ENCODE measurements at places on chromosomes 12 and 14.

- peak; percentile 85 for DNase-seq
Measured at GRCh38 chr12:121811434-121812319, 7.9 kb downstream of the SETD1B start.

GRCh38 chr12:59593761-59594160, 2.1 kb upstream of the SLC16A7 start:
- DNase-seq = no peak

DNA sequence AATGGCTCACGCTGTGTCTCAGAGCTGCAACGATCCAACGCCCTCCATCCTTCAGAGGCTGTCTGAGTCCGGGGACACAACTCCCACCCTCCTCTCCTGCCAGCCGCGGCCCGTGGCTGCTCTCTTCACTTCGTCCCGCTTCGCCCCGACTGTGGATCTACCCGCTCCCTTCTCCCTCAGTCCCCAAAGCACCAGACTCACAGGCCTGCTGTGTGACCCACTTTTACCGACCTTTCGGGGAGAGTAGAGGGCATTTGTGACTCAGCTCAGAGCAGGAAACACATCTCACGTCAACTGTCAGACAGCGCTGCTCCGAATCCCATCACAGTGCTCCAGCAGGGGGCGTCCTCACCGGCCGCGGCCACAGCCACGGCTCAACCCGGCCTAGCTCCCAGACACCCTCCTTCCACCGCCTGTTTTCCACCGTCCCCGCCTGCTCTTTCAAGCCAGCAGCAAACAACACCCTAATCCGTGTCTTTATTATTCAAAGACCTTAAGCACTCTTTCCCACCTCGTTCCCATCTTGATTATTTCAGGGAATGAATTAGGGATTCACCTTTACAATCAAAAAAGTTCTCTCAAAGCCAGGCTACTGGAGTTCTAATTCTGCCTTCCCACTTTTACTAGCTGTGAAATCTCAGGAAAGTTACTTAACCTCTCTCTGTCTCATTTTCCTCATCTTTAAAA, 5.0 kb upstream of the AQP2 start:
- peak; percentile 75 for DNase-seq

DNA sequence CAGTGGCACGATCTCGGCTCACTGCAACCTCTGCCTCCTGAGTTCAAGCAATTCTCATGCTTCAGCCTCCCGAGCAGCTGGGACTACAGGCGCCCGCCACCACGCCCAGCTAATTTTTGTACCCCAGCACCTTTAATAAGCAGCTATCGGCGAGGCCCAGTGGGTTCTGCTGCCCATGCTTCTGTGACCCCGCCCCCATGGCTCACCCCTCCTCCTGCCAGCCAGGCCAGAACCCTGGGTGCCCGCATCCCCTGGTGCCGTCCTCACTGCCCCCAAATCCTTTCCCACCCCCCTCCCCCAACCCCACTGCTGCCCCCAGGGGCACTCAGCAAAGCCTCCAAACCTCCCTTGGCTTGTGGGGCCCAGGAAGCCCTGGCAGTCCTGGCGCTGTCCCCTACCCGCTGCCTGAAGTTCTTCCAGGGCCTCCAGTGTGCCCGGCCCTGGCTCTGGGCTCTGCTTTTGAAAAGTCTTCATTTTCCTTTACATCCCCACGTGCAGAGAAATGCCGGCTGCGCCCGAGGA, 14.5 kb downstream of the BAG5 start:
- peak; percentile 26 for DNase-seq

- no peak for DNase-seq
Measured at GRCh38 chr12:3987571-3987970, 114.4 kb upstream of the PARP11 start.

DNA sequence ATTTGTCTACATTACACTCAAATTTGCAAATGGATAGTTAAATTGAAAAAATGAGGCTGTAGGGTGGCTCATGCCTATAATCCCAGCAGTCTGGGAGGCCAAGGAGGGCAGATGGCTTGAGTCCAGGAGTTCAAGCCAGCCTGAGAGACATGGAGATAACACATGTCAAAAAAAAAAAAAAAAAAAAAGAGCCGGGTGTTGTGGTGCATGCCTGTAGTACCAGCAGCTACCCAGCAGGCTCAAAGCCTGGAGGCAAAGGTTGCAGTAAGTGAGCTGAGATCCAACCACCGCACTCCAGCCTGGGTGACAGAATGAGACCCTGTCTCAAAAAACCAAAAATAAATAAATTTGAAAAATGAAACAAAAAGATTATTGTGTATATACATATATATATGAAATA, 119.9 kb upstream of the MGAT4C start:
- DNase-seq = no peak

DNA sequence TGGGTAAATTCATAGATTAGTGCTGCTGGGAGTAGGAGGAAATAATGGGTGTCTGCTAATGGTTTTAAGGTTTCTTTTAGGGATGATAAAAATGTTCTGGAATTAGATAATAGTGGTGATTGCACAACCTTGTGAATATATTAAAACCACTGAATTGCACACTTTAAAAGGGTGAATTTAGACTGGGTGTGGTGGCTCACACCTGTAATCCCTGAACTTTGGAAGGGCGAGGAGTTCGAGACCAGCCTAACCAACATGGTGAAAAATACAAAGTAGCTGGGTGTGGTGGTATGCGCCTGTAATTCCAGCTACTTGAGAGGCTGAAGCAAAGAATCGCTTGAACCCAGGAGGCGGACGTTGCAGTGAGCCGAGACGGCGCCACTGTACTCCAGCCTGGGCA, 1.3 kb downstream of the RAD52 start:
- no peak for DNase-seq

DNA sequence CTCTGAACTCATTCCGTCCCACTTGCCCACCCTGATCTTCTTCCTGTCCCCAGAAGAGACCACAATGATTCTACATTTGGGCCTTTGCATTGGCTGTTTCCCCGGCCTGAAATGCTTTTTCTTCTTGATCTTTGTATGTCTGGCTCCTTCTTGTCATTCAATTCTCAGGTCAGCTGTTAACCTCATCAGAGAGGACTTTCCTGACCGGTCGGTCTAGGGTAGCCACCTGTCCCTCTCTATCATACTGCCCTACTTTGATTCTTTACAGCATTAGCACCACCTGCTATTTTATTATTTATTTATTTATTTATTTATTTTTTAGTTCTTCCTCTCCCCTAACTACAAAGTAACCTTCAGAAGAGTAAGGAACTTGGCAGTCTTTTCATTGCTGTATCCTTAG, 84.3 kb downstream of the DYRK2 start:
- no peak for DNase-seq

GRCh38 chr14:65718629-65719028, 306.1 kb downstream of the FUT8 start:
- DNase-seq = no peak

GRCh38 chr12:89571491-89572195, 45.8 kb upstream of the POC1B start:
- no peak for DNase-seq

DNA sequence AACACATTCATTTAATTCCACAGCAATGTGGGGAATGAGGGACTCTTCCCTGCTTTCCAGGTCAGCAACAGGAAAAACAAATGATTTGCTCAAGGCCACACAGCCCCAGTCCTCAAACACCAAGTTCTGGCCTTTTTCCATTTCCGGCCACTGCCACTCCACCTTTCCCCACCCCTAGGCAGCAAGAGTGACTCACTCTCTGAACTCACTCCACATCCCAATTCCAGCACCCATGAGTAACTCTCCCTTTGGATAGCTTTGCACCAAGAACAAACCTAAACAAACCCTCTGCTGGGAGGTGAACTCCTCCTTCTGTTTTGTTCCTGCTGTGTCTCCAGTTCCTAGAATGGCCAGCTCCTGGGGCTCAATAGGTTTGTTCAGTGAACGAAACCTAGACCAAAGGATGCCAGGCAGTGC, 30.4 kb upstream of the PLEKHG6 start:
- DNase-seq = peak; percentile 72

GRCh38 chr14:61832783-61833182, 70.6 kb downstream of the SNAPC1 start:
- DNase-seq = no peak

- no peak for DNase-seq
Measured at GRCh38 chr14:93707475-93707874, 80.8 kb downstream of the PRIMA1 start.

DNA sequence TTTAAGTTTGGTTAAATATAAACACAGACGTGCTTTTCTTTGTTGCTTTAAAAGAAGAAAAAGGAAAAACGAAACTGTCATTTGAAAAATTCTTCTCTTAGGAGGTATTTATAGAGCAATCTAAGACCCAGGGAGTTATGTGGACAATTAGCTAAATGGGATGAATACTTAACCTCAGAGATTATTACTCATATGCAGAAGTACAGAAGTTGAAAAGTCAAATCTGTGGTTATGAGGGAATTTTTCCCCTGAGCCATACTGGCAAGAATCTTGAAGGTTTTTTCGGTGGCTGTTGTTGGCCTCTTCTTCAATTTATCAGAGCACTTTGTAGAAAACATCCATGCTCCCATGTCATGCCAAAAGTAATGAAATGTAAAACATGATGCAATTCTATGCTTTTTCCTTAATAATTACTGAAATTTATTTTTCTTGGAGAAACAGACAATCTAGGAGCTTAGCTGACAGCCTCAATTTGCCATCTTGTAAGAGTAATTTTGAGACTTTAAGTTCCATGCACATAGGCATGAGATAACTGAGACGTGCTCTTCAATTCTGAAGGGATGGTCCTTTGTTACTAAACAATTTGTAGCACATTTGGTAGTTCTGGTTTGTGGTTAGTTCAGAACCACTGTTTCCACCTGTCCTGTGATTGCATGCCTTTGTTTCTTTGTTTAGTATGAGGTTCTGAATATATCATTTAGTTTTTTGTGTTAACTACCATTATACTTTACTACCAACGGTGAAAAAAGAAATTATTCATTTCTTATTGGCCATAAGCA, 126.6 kb downstream of the BCAT1 start:
- DNase-seq = no peak

GRCh38 chr14:62443796-62444195, 601.5 kb downstream of the KCNH5 start:
- no peak for DNase-seq

DNA sequence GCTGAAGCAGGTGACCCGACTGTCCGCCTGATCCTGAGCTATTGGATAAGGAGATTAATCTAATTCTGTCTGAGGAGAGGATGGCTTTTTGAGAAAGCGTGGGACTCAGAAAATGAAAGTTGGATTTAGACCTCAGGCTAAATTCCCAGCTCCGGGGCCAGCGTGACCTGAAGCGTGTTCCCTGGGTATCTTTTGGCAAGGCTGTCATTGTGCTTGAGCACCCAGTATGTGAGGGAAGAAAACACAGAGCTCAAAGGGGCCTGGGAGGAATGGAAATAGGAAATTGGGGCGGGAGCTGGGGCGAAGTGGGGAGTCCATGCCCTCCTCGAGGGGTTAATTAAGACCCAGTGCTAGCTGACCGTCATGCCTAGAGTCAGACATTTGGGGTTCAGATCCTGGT, 17.5 kb upstream of the CCDC63 start:
- no peak for DNase-seq

- no peak for DNase-seq
Measured at GRCh38 chr12:46089414-46090162, 99.2 kb upstream of the SCAF11 start.

- no peak for DNase-seq
Measured at GRCh38 chr12:80188576-80188975, 89.2 kb downstream of the OTOGL start.

GRCh38 chr14:93081876-93082570, 33.7 kb downstream of the ITPK1 start:
- DNase-seq = no peak

DNA sequence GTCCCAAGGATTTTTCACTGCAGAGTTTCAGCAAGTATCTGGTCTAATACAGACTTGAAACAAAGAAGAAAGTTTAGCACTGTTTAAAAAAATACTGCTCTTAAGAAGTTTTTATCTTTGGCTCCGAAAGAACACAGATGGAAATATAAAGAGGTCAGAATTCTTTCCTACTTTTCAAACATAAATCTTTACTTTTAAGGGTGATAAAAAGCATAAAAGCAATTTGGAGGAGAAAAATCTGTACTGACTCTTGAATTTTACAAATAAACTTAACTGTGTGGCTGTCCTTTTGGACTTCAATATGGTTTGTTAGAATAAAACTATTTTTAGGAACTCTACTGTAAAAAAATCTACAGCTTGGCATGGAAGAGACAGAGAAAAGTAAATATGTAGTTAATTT, 27.6 kb upstream of the ISM2 start:
- DNase-seq = no peak

- DNase-seq = no peak
Measured at GRCh38 chr12:75998292-75999063, 33.1 kb downstream of the PHLDA1 start.

- no peak for DNase-seq
Measured at GRCh38 chr12:72753571-72753970, 481.4 kb downstream of the TRHDE start.

DNA sequence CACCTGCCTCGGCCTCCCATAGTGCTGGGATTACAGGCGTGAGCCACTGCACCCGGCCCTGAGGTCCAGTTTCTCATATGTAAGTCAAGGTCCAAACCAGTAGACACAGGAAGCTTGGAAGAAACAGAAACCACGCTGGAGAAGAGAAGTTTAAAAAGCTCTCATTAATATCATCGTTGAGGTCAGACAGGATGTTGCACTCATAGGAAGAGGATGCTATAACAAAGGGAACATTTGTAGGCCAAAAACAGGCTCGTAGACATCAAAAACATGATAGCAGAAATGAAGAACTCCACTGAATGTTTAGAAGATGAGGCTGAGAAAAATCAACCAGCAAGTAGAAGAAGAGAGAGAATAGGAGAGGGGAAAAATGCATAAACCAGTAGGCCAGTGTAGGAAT, 46.8 kb downstream of the ACACB start:
- DNase-seq = no peak

DNA sequence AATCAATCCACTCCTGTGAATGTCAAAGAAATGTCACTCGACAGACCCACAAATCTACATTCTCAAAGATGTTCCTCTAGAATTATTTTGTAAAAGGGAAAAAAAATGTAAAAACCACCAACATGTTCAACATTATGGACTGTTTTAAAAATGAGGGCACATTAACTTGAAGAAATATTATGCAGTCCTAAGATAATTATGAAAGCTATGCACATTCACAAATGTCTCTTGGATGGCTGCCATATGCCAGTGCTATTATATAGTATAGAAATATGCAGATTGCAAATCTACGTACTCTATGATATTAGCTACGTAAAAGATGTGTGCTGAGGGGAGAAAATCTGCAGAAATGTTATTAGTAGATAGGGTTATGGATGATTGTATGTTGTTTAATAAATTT, 334.2 kb downstream of the BMP4 start:
- no peak for DNase-seq

DNA sequence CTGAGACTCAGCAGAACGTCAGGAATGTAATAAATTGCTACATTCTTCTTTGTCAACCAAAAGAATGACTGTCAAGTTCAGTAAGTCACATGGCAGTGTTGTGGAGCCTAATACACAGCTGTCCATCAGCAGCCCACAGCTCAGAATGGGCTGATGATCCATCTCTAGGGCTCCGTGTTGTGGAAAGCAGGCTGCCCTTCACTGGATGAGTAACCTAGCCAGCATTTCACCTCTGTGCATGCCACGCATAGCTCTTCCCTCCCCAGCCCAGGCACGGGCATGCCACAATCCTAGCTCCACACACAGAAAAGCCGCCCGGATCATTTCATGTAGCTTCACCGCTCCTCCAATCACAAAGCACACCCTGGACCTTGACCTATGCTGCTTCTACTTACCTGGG, 878.0 kb upstream of the TMEM132C start:
- DNase-seq = no peak

GRCh38 chr12:4859478-4860210, 50.1 kb upstream of the KCNA1 start:
- DNase-seq = no peak

- DNase-seq = peak; percentile 71
Measured at GRCh38 chr14:106842687-106843086, 1316.3 kb downstream of the TMEM121 start.

GRCh38 chr12:131796754-131797587, 31.2 kb upstream of the MMP17 start:
- no peak for DNase-seq

All from ovary (tissue), 10 donors.